ENCODE measurements at places on chromosomes 7 and 10.

GRCh38 chr10:129258283-129258923 lies 208.6 kb upstream of the MGMT start:
- no peak overlapping the region for H3K4me3 ChIP-seq
- H3K36me3 ChIP-seq, result no peaks in the 10 kb centered on the region
- DNase-seq, result no peak
- no peaks in the 10 kb centered on the region for H3K27me3 ChIP-seq
- H3K27ac ChIP-seq, result no peak overlapping the region

GRCh38 chr7:69364813-69365643 lies 233.2 kb upstream of the AUTS2 start:
- no peak overlapping the region for H3K27ac ChIP-seq
- no peak for DNase-seq
- no peaks in the 10 kb centered on the region for H3K4me1 ChIP-seq
- H3K4me3 ChIP-seq, result no peak overlapping the region
- H3K27me3 ChIP-seq, result no peaks in the 10 kb centered on the region
- no peaks in the 10 kb centered on the region for H3K36me3 ChIP-seq

DNA sequence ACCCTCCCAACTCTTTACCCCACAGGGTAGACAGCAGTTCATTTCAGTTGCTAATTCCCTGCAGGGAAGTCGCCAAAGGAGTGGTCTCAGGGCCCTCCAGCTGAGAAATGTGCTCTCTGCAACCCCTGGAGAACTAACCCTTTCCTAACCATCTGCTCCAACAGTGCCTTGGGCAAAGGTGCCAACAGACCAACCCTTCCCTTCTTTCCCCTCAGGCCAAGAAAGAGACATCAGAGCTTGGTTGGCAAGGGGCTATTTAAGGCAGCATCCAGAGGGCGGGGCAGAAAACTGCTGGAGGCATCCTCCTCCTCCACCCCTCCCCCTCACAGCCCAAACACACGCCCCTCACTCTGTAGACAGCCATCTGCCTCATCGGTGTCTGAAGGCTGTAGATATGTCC lies 1.7 kb downstream of the SORBS1 start:
- DNase-seq, result no peak
- no peaks in the 10 kb centered on the region for H3K27me3 ChIP-seq
- H3K4me1 ChIP-seq, result no peaks in the 10 kb centered on the region
- H3K27ac ChIP-seq, result peak overlapping the region; percentile 57
- no peaks in the 10 kb centered on the region for H3K36me3 ChIP-seq
- H3K4me3 ChIP-seq, result no peak overlapping the region

DNA sequence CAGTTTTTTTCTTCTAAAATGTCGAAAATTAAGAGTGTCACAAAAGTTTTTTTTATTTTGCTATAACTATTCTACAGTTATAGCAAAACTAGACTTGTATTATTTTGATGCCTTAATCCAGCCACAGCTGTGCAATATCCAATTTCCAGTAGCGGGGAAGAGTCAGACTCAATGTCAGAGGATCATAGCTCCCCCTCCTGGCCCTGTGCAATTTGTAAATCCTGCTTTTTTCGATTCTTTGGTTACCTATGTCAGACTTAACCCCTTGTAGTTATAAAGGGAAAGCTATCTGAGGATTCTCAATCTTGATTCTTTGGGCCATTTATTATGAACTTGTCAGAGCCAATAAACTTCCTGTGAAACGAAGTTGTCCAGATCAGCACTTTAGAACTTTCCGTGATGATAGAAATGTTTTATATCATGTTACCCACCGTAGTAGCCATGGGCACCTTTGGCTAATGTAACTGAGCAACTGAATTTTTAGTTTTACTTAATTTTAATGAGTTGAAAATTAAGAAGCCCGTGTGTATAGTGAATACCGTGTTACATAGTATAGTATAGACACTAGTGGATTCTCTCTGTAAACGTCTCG lies 87.7 kb upstream of the PRKCQ start:
- H3K4me3 ChIP-seq, result no peak overlapping the region
- H3K36me3 ChIP-seq, result no peaks in the 10 kb centered on the region
- H3K27me3 ChIP-seq, result no peaks in the 10 kb centered on the region
- no peak for DNase-seq
- H3K4me1 ChIP-seq, result no peaks in the 10 kb centered on the region
- H3K27ac ChIP-seq, result no peak overlapping the region

DNA sequence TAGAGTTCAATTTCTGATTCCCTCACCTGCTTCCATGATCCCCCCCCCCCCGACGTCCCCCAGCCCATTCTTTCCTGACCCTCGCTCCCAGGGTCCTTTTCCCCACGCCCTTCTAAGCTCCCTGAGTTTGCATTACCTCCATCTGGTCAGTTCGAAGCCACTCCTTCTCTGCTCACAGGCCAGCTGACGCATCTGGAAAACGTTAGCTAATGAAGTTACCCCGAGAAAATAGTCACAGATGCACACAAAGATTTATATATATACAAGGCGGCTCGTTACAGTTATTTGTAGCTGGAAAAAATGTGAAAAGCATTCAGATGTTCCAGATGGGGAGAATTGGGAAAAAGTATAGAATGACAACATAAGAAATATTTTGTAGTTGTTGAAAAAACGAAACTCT lies 630.0 kb upstream of the FOXK1 start:
- H3K36me3 ChIP-seq, result no peaks in the 10 kb centered on the region
- no peaks in the 10 kb centered on the region for H3K4me1 ChIP-seq
- H3K4me3 ChIP-seq, result no peak overlapping the region

- no peak overlapping the region for H3K27ac ChIP-seq
- H3K4me1 ChIP-seq, result no peaks in the 10 kb centered on the region
Measured at GRCh38 chr10:94803307-94803706, 40.8 kb downstream of the CYP2C19 start.

Measured in liver (tissue), 10 donors.